CD4-positive, alpha-beta T cell treated with Interleukin-15 for 1 hour (primary cell): ENCODE measurements at places on chromosomes 11 and 22.

DNA sequence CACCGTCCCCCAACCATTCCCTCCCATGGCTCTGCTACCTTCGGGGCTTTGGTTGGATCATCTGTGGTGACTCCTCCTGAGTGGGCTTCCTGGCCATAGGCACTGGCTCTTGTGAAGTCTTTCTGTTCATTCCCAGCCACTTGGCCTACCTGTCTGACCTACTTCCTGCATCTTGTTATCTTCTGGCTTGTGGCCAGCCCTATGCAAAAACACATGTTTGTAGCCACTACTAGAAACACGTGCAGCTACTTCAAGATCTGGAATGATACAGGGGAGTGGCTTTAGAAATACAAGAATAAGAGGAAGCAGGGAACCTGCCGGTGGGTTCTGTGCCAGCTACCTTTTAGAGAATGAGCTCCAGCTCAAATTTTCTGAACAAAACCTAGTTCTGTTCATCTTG, 20.9 kb downstream of the RCOR2 start:
- DNase-seq, result no peak

DNA sequence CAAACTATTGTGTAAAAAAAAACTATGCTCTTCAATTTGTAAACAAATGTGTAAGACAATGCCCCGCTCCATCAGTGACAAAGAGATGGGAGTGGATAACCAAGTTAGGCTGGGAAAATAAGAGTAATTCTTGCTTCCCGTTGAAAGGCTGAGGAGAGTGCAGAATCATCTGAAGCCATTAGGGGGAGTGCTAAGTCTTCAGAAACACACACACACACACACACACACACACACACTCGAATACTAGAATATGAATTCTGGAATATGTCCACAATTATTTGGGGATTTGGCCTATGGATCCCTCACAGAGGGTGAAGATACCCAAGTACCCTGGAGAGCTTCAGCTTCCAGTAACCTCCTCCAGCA, 27.8 kb upstream of the ROBO3 start:
- DNase-seq, result no peak

DNA sequence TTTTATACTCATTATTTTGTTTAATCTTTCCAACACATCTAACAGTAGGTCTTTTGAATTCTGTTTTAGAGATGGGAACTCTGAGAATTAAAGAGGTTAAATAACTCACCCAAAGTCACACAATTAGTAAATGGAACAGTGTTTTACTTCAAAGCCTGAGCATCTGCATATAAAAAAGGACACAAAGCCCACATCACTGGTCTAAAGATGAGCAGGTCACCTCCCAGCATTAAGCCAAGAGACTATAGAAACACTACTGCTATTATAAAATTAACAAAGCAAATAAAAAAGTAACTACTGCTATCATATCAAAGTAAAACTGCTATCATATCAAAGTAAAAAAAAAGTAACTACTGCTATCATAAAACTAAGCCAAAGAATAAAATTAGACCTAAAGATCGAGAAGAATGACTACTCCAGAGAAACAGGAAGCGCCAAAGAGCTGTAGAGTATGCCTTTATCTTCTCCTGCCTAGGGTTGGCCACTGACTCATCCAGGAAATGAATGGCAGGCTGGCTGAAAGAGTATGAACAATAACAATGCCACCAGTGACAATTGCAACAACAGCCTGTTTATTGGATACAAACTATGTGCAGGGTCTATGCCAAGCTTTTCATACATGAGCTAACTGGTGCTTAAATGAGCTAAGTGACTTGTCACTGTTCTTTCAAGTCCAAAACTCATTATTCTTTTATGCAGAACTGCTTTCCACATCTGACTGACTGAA, 1153.0 kb upstream of the TENM4 start:
- DNase-seq, result no peak

- DNase-seq, result peak; percentile 83
Observed at GRCh38 chr11:65506772-65507505, 8.1 kb downstream of the MALAT1 start.

- DNase-seq, result no peak
Observed at GRCh38 chr11:36627006-36627405, 29.0 kb upstream of the RAG2 start.

- peak; percentile 77 for DNase-seq
Observed at GRCh38 chr11:66568124-66568916, at the start of gene CTSF. Gene CTSF, minus strand, starts transcription at chr11:66568606. Its CDS starts 120 bp downstream, at chr11:66568486.

DNA sequence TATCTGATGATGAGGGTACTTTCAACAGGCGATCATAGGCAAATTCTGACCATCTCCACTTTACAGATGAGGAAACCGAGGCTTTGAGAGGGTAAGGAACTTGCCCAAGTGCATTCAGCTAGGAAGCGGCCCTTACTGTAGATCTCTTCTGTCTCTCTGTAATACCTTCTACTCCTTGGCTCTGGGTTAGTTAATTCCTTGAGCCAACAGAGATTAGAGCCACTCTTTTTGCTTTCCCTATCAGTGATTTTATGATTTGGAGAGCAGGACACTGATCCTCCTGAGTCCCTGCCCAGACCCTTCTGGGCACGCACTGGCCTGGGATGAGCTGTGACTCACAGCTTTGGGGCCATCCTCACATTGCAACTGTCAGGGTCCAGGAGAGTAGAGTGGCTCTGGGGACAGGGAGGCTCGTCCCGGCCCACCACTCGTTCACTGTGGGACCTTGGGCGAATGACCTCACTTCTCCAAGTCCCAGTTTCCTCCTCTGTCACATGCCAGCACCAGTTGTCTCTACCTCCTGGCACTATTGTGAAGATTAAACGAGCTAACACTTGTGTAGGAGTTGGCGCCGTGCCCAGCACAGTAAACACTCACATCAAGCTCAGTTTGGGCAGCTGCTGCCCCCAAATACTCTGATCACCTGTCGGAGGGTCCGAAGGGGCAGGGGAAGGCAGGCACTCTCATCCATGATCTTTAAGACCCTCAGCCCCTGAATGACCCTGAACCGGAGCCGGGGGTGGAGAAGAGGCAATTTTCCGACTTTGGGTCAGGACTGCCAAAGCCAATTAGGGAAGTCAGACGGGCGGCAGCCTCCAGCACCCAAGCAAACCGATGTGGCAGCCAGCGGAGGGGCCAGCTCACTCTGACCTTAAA, 235.0 kb downstream of the MIAT start:
- DNase-seq, result no peak

- DNase-seq, result no peak
Observed at GRCh38 chr22:22374579-22374978, 130.0 kb downstream of the VPREB1 start.

DNA sequence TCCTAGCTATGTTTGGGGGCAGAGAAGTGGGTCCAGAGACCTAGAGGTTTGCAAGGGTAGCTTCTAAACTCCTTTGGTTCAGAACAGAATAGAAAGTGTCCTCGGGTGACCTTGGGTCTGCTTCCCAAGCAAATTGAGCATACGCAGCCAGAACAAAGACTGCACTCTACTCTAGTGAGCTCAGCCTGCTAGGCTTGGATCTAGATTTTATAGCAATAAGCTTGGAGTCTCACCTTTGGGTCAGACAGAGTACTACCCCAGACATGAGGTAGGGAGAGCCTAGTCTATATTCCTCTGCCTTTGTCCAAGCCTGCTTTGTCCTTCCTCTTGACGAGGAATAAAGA, 52.6 kb upstream of the ELF5 start:
- no peak for DNase-seq

DNA sequence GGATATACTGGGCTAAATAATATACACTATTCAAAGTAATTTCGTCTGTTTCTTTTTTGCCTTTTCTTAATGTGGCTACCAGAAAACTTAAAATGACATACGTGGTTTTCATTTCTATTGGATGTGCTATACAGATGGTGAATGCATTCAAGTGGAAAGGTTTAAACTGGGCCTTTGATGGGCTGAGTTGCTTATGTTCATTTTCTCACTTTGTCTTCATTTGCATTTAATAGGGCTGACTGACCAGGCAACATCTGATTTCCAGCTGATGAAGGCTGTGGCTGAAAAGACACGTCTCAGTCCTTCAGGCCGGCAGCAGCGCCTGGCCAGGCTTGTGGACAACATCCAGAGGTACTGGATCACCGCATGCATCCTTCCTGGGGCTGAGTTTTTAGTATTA, 27.9 kb downstream of the PIWIL4 start:
- no peak for DNase-seq

- no peak for DNase-seq
Observed at GRCh38 chr11:99865951-99866350, 821.1 kb upstream of the ARHGAP42 start.

DNA sequence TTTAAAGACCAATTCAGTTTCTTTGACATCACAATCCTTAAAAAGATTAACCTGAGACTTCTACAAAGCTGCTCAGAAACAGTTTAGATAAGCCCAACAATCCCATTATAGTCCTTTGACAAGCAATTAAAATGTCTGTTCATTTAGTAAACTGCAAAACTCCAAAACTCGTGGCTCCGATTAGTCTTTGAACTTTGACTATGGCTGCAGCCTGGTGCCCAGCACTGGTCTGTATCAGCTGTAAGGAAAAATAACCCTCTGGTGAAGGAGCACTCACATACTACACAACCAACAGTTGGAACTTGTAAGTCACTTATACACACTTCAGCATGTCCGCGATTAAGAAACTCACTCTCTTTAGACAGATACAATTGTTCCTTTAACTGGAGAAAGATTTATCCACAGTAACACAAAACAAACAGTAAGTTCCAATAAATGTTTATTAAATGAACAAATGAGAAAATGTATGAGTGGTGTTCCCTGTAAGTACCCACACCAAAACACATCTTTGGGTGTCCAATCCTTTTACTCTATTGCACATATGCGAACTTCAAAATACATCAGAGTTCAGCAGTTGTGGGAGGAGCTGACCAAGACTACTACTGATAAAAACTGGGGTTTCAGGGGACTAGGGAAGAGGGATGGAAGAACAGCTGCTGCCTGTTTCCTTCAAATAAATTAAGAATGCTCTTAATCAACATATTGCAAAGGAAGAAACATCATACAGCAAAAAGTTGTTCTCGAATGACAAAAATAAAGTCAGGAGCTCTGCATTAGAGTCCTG, 36.4 kb downstream of the PITPNB start:
- DNase-seq, result no peak

DNA sequence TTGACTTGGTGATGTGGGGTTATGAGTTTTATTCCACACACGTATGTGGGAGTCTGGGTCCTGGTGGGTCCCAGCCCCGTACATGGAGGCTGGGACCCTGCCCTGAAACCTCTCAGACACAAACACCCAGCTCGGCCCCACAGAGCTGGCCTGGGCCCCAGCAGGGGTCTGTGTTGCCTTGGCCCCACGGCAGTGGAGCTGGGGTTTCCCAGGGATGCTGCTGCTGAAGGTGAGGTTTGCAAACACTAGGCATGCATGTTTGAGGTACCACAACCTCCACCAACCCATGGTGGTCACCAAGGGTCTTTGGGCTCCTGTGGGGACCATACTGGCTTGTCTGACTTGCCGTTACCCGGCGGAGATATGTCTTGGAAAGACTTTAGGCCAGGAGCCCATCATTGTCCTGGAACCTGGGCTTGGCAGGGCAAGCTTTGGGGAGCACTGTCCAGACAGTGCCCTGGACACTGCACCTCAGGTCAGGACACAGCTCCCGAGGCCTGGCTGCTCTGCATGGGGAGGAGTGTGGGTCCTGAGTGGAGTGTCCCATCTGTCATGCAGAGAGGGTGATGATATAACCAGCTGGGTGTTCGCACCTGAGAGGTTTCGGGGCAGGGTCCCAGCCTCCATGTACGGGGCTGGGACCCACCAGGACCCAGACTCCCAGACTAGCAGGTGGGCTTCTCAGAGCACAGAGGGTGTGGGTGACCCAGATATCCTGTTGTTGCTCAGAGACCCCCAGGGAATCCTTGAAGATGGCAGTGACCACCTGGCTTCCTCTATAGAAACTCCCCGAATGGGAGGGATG, 63.3 kb downstream of the KCNQ1 start:
- peak; percentile 7 for DNase-seq

- DNase-seq, result no peak
Observed at GRCh38 chr22:46469711-46470110, 67.7 kb downstream of the CELSR1 start.
